ENCODE measurements at places on chromosomes 1 and 21.

DNA sequence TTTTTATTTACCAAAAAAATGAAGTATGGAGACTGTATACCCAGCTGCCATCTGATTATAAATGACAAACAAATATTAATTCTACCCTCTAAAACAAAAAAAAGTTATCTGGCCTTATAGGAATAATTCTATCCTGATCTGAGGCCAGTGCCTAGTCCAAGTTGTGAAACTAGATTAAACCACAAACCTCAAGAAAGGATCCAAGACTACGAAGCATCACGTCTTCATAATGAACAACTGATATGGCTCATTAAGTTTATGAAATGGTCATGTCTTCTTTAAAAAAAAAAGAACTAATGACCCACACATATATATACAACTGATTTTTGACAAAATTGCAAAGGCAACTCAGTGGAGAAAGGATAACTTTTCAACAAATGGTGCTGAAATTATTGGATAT lies 32.4 kb upstream of the CTTNBP2NL start:
- no peak for DNase-seq

DNA sequence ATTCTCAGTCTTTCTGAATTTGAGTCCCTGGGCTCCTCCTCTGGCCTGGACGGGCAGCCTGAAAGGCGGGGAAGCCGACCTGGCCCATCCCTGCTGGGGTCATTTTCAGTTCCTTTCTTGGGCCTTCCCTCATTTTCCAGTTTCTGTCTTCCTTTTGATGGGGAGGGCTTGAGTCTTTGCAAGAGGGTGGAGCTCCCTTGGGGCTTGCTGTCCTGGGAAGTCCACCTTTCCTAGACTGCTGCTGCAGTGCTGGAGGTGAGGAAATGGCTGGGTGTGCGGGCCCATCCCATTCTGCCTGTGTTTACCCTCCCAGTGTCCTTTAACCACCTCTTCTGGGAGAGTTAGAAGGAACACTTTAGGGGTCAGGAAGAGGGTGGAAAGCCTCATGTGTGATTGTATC lies 40.4 kb upstream of the SYNC start:
- no peak for DNase-seq

GRCh38 chr21:16287046-16287445 lies 557.3 kb downstream of the USP25 start:
- no peak for DNase-seq

- no peak for DNase-seq
Measured at GRCh38 chr1:1122981-1123480, 7.1 kb upstream of the C1orf159 start.

GRCh38 chr1:219350172-219350931 lies 176.7 kb downstream of the LYPLAL1 start:
- DNase-seq, result no peak

- DNase-seq, result no peak
Measured at GRCh38 chr1:27346991-27347624, 5.3 kb downstream of the SYTL1 start.

DNA sequence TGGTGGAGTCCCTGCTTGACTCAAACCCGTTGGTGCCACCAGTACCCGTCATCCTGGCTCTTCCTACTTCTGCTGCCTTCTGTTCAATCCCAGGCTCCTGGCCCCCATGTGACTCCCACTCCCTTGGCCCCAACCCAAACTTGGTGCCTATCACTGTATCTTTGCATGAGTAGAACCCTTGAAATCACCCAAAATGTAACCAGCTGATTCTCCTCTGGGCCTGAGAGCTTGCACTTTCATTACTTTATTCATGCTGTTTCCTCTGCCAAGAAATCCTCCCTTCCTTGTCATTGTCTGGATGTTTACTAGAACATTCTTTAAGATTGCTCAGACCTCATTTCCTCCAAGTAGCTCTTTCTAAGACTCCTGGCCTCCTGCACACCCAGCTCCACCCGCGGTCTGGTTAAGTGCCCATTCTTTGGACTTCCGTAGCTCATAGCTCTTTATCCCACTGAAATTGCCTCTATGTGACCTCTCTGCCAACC lies 15.7 kb downstream of the PTAFR start:
- DNase-seq, result no peak

- no peak for DNase-seq
Measured at GRCh38 chr21:33871171-33871570, 44.4 kb downstream of the ATP5PO start.

GRCh38 chr1:68141071-68142021 lies 90.9 kb upstream of the DIRAS3 start:
- no peak for DNase-seq

GRCh38 chr1:97243973-97244560 lies 522.5 kb downstream of the PTBP2 start:
- no peak for DNase-seq

DNA sequence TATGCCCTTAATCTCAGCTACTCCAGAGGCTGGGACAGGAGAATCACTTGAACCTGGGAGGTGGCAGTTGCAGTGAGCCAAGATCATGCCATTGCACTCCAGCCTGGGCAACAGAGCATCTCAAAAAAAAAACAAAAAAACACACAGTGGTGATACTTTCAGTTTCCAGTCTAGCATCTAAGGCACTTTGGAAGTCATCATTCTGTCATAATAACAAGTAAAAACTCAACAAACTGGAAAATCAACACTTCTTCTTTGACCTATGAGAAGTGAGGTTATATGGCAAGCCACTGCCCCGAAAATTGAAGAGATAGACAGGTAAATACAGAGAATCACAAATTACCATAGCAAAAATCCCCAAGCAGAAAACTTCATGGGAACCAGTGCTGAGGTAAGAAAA lies 51.9 kb downstream of the IL12RB2 start:
- no peak for DNase-seq

DNA sequence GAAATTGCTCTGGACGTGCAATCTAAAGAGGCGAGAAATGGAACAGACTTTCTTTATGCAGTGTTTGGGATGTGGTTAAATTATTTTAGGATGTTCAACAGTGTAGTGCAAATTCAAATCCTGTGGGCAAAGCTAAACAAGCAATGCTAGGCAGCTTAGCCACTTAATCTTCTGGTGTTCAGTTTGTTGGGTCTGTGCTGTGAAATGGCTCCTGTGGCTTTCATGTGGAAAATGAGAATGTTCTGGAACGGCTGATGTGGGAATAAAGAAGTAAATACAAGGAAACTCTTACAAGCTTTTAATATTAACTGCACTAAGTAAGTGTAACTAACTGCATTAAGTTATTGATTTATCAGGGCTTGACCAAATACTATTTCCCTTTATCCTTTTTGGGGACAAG lies 766.6 kb downstream of the ADGRL2 start:
- DNase-seq, result no peak

- DNase-seq, result no peak
Measured at GRCh38 chr1:156899956-156900718, 6.6 kb downstream of the PEAR1 start.

- no peak for DNase-seq
Measured at GRCh38 chr1:212879947-212880690, 22.0 kb downstream of the FLVCR1 start.

GRCh38 chr1:164518692-164519332 lies 40.2 kb upstream of the PBX1 start:
- no peak for DNase-seq

GRCh38 chr1:219144658-219145315 lies 28.9 kb upstream of the LYPLAL1 start:
- DNase-seq, result no peak

DNA sequence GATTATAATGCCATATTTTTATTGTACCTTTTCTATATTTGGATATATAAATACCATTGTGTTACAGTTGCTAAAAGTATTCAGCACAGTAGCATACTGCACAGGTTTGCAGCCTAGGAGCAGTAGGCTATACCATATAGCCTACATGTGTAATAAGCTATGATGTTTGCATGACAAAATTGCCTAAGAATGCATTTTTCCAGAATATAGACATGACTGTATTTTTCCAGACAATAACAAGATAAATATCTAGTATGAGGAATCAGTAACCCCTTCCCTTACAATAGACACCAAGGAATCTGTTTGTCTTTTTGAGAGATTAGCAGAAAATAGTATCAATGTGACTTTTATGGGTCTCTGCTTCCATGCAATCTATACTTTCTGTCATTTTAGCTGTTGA lies 228.6 kb downstream of the GRIK1 start:
- DNase-seq, result no peak

DNA sequence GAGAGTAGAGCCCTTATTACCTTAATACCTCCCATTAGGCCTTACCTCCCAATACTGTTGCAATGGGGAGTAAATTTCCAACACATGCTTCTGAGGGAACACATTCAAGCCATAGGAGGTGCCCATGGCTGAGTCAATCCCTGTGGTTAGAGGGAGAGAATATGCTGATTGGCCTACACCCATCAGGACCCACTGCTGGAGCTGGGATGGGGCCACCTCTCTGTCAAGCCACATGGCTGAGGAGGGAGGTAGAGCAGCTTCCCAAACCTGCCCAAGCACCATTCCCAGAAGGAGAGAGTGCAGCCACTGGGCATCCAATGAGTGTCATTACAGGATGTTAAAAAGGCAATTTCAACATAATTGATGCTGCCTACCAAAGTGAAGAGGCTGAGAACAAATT lies 228.1 kb downstream of the C1orf94 start:
- no peak for DNase-seq

GRCh38 chr1:228684607-228685006 lies 50.7 kb upstream of the RHOU start:
- no peak for DNase-seq

GRCh38 chr1:97433094-97433823 lies 487.6 kb downstream of the DPYD start:
- no peak for DNase-seq

- no peak for DNase-seq
Measured at GRCh38 chr1:202662081-202662480, 48.2 kb downstream of the SYT2 start.

All from activated CD4-positive, CD25-positive, alpha-beta regulatory T cell treated with anti-CD3 and anti-CD28 coated beads, Interleukin-2, amount 50 U/mL, for 16 hours (primary cell).